ENCODE measurements at places on chromosomes 2 and 18.

DNA sequence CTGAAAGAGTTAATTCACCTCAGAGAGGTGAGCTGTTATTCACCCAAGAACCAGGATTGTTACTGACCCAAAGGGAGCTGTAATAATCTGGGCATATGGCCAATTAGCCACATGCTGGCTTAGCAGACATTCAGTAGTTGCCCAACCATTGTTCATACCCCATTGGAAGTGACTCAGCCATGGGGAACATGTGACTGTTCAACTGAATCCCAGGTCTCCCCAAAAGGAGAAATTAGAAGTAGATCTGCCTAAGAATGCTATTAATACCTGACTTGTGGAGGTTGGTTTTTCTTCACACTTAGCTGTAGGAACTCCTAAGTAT, 272.6 kb upstream of the UBE2E3 start:
- no peak for DNase-seq

DNA sequence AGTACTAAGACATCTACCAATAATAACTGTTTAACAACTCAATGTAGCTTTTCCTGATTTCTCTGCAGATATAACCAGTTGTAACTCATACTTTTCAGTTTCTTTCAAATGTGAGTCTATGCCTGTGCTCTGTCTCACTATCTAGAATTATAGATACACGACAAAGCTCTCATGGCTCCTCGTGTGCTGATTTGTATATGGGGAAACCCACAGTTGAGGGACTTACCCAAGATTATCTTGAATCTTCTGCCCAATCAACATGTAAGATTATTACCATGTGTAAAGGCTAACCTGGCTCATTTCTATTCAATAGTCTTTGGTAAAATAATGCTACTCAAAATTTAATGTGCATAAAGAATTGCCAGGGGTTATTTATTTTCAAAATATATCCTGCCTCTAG, 554.4 kb downstream of the FBXO15 start:
- no peak for DNase-seq

DNA sequence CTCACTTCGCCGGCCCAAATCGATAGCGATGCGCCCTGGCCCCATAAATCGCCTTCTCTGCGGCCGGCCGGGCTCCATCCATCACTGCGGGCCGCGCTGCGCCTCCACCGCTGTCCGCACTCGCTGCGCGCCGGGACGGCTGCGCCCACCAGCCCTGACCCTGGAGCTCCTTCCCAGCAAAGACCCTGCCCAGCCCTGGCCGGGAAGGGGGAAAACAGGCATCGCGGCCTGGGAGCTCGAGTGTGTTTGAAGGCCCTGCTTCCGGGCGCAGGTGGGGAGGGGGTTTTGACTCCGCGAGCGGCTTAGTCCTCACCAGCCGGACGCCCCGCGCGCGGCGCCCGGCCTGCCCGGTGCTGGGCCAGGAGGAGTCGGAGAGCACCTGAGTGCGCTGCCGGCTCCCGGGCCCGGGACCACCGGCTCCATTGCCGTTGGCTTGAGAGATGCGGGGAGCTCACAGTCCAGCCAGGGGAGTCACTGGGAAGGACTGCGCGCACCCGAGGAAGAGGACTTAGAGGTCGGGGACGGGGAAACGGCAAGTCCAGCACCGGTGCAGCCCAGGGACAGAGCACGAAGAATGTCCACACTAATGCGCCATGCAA, 1.1 kb downstream of the PAX8 start:
- DNase-seq = no peak

DNA sequence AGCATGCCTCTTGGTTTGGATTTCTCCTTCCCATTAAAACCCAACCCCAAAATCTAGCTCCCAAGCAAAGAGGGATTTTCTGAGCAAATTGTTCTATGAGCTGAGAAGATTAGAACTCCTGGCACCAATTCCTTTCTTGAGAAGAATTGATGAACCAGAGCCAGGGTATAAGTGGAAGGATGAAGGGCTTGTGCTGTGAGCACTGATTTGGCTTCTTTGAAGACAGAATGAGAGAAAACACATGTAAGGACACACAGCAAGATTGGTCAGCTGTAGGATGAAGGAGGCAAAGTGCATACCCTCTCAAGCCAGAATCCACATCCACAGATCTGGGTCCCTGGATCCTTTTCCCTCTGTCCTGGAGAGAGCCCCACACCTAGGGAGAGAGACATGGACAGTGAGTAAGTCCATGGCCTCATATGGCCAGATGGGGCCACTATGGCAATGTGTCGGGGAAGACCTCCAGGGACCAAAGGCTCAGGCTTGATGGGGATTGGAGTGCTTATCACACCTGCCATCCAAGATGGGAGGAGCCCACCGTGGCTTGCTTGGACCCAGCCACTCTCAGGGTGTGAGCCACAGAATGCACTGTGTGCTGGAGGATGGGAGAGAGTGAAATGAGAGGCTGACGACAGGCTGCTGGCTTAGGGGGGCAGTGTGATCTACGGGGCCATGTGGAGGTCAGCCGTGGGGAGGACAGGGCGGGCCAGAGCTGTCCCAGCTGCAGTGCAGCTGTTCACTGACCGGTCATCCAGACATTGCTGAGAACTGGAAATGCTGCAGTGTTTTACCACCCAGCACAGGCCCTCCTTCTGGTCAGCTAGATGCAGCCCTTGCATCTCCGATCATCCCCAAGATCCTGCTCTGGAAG, 339.8 kb downstream of the CYP26B1 start:
- DNase-seq = no peak

DNA sequence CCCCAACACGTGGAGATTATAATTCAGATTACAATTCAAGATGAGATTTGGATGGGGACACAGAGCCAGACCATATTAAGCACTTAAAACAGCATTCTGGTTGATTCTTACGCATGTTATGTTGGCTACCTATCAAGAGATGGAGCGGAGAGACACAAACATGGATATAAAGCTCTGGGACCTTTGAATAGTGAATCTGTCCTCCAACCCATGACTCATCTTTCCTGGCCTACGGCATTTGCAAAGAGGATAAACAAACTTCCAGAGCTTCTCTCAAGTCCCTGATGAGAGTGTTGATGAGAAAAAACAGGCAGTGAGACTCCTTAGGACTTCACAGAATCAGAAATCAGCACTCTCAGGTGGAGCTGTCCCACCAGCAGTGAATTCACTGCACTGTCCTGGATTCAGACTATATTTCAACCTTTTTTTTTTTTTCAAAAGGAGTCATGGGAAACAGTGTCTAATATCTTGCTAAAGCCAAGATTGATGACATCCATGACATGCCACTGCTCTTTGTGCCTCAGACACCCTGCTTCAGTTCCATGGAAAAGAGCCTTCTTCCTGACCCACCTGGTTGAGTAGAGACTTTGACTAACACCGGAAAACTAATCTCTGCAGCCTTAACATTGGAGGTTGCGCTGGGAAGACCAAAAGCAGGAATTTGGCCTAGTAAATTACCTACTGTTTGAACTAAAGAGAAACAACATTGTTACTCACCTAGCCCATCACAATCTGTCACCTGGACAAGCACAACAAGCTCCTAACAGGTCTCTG, 62.1 kb upstream of the NPAS2 start:
- DNase-seq = no peak

- DNase-seq = no peak
Observed at GRCh38 chr18:49726675-49726963, 86.7 kb downstream of the ACAA2 start.
